Cardiac fibroblast (primary cell): ENCODE measurements at places on chromosomes 7 and 10.
A peak's percentile ranks its signal among the peaks of the same experiment; 100 is the strongest.

DNA sequence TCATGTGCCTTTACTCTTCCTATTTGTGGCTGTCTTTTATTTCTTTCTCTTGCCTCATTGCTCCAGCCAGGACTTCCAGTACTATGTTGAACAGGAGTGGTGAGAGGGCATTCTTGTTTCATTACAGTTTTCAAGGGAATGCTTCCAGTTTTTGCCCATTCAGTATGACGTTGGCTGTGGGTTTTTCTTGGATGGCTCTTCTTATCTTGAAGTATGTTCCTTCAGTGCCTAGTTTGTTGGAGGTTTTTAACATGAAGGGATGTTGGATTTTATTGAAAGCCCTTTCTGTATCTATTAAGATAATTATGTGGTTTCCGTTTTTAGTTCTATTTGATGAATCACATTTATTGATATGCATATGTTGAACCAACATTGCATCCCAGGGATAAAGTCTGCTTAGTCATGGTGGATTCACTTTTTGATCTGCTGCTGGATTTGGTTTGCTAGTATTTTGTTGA is 96.8 kb downstream of the GLCCI1 start:
- DNase-seq = peak; percentile 88

GRCh38 chr7:43764039-43764761 is 5.7 kb downstream of the BLVRA start:
- peak; percentile 66 for DNase-seq

DNA sequence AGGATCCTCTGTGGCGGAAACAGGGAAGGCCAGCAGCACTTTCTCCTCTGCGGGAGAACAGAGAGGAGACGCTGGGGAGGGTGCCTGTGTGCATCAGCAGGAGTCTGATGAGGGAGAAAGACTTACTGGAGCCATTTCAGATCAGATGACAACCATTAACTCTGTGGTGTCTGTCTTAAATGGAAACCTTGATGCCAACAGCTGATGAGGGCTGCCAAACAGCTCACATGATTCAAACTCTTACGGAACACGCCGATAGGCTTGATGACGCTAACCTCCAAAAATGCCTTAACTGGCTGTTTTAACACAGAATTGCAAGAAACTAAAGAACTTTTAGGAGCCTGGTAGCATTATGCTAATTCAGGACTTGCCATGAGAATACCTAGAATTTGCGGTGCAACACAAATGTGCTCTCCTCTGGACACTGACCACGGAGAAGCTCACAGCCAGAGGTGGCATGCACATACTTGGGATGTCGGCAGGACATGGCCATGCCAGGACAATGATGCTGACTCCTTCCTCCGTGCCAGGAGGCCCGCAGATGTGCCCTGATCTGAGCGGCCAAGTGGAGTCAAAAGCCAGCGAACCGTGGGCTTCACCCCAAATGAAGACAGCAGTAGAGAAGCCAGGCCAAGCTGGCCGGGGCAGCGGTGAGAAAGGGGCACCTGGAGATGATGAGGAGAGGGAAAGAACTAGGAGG is 154.9 kb downstream of the ZMYND11 start:
- no peak for DNase-seq

- no peak for DNase-seq
Observed at GRCh38 chr7:129989466-129989865, 36.7 kb upstream of the UBE2H start.

- DNase-seq = no peak
Observed at GRCh38 chr10:3765146-3765545, 19.9 kb downstream of the KLF6 start.

- DNase-seq = peak; percentile 79
Observed at GRCh38 chr7:2109936-2110609, 122.7 kb downstream of the MAD1L1 start.

- peak; percentile 48 for DNase-seq
Observed at GRCh38 chr7:28409716-28410627, 2.3 kb upstream of the CREB5 start.

DNA sequence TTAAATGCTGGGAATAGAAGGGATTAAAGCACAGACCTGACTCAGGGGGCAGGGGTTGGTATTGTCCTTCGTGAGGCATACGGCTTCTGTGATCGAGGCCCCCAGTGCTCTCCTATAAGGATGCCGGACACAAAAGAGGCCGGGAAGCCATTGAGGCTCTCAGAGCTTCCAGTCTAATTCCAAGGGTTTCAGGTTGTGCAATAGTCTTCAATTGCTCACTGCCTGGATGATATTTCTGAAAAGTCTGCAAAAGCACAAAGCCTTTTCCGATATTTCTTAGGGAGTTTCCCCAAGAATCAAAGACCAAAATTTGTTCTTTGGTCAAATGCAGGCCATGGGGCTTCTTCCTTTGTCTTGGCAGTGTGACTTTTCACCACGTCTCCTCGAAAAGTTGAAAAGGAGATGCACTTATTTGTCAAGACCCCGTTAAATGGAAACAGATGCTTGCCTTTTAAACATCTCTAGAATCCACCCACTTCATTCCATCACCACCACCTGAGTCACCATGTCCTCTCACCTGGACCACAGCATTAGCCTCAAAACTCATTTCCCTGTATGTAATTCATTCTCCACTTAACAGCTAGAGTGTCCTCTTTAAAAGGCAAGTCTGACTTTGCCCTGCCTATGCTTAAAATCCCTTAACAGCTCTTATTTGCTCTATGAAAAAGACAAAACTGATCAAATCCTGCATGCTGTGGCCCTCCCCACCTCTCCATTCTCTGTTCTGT is 134.8 kb upstream of the NAMPT start:
- peak; percentile 13 for DNase-seq
